Stimulated activated CD8-positive, alpha-beta memory T cell treated with anti-CD3 and anti-CD28 coated beads, Interleukin-4, amount 100 ng/mL, for 1 hour (primary cell): ENCODE measurements at places on chromosomes 7 and 10.

DNA sequence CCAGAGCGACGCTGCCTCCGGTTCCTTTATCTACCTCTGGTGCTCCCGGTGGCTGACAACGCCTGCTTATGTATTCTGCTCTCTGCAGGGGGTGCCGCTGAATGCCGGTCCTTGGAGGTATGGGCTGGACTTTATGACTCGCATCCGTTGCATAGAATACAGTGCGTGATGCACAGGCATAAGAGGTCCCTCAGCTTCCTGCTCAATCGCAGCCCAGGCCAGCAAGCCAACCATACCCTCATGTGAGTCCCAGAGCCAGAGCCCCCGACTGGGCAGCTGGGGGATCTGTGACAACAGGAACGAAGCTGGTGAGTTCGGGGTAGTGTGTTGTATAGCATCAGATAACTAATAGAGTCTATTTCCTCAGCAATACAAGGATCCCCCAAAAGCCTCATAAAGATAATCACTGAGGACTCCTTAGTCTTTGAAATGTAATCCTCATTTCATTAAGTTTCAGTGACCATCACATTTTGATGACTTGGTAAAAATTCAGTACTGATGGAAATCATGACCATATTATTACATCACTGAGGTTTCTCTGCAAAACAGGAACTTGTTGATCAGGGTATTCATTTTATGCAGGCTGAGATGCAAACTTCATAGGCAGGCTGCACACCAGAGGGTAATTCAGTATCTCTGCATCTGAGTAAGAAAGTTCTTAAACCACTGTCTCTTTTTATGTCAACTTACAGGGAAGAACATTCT lies 607.8 kb downstream of the PTPRN2 start:
- no peak for DNase-seq

DNA sequence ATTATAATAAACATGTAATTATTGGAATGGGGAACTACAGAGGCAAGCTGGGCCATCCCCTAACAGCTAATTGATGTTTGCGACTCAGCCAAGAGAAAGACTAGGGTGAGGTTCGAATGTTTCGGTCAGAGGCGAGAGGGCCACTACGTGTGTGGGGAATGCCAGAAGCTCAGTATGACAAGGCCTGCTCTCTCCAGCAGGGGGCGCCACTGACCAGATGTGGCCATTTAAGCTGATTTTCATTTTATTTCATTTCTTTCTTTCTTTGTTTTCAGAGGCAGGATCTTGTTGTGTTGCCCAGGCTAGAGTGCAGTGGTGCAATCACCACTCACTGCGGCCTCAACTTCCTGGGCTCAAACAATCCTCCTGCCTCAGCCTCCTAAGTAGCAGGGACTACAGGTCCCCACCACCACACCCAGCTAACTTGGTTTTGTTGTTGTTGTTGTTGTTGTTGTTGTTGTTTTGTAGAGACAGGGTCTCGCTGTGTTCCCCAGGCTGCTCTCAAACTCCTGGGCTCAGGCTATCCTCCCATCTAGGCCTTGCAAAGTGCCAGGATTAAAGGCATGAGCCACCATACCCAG lies 38.1 kb downstream of the TMEM130 start:
- DNase-seq = peak; percentile 9

DNA sequence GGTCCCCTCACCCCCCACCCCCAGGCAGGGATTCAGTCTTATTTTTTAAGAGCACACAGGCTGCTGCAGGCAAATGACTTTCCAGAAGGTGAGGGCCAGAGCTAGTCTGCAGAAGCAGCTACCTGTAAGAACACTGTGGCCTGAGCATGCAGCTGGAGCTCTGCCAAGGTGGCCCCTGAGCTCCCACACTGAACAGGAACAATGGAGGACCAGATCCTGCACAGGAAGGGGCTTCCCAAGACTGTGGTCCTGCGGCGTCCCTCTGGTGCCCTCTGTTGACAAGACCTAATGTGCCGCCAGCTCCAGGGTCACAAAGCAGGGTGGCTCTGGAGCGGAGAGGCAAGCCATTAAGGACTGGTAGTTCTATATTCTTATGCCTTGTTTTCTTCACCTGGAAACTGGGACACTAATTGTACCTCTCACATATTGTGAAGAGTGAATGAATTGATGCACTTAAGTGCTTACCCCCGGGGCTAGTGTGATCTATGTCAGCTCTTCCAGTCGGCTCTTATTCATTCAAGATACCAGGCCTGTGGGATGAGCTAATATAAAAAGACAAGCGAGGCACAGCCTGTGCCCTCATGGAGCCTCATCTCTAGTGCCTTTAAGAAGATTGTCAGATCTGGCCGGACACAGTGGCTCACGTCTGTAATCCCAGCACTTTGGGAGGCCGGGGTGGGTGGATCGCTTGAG lies 8.0 kb upstream of the BEND7 start:
- no peak for DNase-seq

GRCh38 chr7:148286150-148286549 lies 304.4 kb upstream of the C7orf33 start:
- no peak for DNase-seq

GRCh38 chr10:95818668-95819067 lies 62.7 kb downstream of the ENTPD1 start:
- DNase-seq = no peak

- DNase-seq = no peak
Measured at GRCh38 chr7:85770332-85770731, 583.5 kb upstream of the SEMA3D start.

DNA sequence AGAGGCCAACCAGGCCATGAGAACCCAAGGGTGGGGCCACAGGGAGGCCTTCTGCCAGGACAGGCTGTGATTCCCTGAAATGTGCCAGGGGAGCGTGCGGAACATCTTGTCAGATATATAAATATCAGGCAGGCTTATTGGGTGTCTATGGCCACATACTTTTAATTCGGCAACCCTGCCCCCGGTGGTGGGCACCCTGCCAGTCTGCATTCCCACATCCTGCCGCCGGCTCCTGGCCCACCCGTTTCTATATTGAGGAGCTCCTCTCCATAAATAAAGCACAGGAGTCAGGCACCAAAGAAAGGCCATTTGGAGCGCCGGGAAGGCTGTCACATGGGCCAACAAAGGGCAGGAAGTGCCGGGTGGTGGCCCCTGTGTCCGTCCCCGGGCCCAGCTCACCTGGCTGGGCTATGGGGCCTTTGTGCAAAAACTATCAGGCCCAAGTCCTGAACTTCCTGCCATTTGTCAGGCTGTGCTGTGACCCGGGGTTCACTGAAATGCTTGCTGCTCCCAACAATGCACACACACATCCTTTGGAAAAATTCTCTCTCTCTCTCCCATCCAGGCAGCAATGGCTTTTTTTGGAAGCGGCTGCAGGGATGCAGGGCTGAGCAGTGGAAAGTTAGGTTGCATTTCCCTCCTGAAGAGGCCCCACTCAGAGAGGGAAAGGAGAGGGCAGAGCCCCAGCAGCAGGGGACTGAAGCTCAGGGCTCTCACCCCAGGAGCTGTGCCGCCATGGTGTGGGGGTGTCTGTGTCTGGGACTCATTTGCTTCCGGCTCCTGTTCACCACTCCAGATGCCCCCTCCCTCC lies 25.0 kb upstream of the PODXL start:
- no peak for DNase-seq

GRCh38 chr10:17237149-17237527 lies 9.1 kb downstream of the VIM start:
- no peak for DNase-seq

DNA sequence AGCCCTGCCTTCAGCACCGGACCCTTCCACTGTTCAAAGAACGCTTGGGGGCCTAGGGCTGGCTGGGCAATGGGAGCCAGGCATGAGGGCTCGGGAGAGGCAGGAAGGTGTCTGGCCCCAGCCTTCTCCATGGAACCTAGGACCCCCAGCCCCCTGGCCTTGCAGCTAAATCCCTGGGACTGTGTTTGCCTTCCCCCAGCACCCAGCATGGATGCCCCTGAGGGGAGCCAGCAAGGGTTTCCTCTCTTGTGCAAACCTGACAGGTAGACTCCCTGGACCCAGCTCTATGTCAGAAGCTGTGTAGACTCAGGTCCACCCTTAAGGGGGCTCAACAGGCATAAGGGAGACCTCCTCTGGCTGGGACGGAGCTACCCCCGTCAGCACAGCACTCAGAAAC lies 288.0 kb downstream of the GRID1 start:
- no peak for DNase-seq

DNA sequence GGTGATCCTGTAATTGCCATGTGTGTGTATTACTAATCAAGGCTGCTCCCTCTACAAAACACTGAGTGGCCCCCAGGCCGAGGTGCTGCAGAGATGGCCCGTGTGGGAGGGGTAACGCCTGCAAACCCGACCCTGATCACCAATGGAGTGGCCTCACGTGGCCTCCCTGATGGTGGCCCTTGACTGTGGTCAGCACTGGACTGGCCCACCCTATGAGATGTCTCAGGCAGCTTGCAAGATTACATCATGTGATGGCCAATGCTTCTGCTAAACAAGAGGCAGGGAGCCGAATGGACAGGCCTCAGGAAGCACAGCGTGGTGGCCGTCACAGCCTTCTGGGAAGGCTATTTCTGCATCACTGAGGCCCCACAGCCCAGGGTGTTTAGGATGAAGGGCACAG lies 186.4 kb downstream of the MGMT start:
- DNase-seq = no peak

- DNase-seq = no peak
Measured at GRCh38 chr10:36313142-36313541, 671.0 kb upstream of the FZD8 start.

DNA sequence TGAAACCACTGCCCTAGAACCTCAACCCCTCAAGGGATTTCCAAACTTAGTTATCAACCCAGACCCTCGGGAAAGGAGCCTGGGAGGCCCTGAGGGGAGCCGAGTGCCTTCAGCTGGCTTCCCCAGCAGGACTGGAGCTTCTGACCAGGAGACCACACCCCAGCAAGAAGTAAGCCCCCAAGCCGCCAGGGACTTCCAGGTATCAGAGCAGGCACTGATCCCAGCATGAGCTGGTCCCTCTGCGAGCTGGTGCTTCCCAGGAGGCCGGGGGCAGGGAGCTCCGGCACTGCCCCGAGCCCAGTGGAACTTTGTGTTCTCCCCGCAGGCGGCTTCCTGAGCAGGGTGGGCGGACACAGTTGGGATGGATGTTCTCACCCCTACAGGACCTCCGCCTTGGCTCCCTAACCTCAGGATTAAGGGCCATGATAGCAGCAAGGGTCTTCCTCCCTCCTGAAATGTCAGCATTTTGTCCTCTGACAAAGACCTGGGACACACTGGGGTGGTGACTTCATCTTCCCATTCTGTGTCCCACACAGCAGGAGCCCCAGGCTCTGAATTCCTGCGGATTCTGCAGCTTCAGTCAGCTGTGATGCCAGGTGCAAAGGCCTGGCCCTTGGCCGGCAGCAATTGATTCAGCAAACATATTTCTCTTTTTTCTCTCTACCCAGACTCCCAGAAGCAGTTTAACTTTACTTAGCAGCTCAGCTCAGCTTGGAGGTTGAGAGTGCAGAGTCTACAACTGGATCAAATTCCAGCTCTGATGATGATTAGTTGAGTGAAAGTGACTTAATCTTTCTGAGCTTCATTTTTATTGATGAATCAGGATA lies 11.6 kb downstream of the ATP6V0E2 start:
- no peak for DNase-seq

- DNase-seq = no peak
Measured at GRCh38 chr10:61640856-61641255, 21.9 kb upstream of the CABCOCO1 start.

GRCh38 chr7:143931739-143932138 lies 3.3 kb upstream of the OR2F2 start:
- DNase-seq = no peak
